ENCODE measurements at places on chromosomes 7 and 10.

DNA sequence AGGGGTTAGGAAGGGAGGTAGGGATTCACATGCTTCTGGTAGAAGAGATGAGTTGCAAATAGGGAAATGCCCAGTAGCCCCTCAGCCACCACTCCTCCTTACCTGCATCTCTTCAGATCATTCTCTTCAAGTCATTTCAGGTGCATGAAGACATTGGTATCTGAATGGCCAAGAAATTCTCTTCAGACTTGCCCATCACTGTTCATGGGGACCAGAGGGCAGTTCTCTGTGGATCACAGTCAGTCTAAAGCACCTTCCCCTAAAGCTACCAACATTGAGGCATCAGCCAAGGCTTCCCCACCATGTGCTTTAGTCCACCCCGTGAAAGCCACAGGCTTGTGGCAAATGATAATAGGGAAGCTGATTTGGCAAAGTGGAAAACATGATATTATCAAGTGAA lies 319.4 kb upstream of the ZNF32 start:
- DNase-seq, result no peak

DNA sequence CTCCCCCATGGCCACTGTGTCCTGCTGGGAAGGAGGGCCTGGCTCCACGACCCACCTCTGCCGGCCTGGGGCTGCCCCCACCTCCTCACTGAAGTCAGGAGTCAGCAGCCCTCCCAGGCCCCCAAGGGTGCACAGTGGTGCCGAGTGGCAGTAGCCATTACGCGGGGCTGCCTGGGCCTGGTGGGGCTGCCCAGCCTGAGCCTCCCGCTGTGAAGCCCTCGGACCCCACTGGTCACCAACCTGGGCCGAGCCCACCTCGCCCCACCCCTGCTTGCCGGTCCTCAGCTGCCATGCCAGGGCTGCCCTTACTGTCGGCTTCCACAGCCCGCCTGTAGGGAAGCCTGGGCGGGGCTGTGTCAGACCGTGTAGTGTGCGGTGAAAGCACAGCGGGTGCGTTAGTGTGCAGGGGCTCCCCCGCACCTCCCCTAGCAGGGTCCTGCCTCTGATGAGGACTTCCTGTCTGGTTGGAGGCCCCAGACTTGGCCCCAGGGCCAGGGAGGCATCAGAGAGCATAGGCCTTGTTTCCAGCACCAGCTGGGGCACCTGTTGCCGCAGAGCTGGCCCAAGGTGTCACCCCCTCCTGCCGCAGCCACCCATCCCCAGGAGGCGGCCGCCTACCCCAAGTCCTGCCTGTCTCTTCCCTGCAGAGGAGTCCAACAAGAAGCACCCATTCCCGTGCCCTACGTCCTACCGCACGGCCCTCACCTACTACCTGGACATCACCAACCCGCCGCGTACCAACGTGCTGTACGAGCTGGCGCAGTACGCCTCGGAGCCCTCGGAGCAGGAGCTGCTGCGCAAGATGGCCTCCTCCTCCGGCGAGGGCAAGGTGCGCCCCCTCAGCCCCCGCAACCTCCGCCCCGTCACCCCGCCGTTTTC lies 10.0 kb downstream of the TMEM120A start:
- DNase-seq, result no peak

DNA sequence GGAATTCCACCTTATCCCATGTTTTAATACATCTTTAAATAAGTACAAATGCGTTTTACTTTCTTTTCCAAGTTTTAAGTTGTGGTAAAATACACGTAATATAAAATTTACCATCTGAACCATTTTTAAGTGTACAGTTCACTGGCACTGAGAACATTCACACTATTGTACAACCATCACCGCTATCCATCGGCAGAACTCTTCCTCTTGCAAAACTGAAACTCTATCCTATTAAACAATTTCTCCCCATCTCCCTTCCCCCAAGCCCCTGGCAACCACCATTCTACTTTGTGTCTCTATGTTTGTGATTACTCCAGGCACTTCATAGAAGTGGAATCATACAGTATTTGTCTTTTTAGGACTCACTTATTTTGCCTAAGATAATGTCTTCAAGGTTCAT lies 33.8 kb downstream of the HIP1 start:
- DNase-seq, result no peak

DNA sequence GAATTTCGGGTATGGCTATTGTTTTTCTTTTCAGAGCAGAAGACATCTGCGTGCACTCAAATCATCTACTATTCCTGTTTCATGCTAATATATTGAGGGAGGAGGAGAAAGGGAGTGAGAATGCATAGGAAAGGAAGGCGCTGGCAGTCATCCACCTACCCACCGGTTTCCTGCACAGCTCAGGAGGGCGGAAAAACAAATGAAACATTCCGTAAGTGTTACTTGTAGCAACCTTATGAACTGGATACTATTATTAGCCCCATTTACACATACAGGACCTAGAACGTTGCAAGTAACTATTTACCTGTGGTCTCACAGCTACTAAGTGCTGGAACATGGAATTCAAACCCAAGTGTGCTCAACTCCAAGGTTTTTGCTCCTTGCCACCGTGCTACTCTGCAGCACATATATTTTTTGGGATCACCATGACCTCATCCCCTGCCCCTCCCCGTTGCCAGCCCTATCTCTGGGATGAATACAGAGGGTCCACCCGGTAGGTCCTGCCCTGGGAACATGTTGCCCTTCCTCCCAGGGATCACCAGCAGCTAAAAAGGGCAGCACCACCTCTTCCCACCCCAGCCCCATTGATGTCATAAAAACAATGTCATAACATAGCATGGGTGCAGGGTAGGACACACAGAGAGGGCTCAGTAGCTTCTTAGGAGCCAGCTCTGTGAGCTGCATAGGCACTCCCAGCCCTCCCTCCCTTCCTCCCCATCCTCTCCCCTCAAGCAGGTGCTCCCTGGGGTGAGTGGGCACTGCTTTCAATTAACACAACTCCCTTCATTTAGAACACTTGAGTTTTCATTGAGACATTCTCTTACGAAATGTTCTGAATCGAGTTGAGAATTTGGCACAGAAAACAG lies 16.9 kb downstream of the GFRA1 start:
- DNase-seq, result no peak

DNA sequence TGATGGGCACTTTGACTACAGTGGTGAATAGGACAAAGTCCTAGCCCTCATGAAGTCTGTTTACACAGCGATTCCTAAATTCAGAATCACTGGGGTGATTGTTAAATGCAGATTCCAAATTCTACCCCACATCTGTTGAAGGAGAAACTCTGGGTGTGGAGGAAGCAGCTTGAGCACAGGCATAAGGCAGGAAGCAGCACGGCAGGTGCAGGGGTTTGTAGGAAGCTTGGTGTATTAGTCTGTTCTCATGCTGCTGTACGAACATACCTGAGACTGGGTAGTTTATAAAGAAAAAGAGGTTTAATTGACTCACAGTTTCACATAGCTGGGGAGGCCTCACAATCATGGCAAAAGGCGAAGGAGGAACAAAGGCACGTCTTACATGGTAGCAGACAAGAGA lies 5.1 kb downstream of the AKR1E2 start:
- DNase-seq, result no peak

DNA sequence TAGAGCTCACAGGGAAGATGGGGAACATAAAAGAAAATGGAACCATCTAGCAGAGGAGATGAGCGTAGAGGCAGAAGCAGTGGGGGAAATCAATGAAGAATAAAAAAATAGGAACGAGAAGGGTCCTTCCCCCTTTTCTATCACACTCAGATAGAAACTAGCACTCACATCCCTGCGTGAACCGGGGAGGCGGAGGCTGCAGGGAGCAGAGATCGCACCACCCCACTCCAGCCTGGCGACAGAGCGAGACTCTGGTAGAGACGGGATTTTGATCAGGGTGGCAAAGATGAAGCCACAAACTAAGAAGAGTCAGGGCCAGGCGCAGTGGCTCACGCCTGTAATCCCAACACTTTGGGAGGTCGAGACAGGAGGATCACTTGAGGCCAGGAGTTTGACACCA lies 64.7 kb upstream of the ECHDC3 start:
- DNase-seq, result no peak

DNA sequence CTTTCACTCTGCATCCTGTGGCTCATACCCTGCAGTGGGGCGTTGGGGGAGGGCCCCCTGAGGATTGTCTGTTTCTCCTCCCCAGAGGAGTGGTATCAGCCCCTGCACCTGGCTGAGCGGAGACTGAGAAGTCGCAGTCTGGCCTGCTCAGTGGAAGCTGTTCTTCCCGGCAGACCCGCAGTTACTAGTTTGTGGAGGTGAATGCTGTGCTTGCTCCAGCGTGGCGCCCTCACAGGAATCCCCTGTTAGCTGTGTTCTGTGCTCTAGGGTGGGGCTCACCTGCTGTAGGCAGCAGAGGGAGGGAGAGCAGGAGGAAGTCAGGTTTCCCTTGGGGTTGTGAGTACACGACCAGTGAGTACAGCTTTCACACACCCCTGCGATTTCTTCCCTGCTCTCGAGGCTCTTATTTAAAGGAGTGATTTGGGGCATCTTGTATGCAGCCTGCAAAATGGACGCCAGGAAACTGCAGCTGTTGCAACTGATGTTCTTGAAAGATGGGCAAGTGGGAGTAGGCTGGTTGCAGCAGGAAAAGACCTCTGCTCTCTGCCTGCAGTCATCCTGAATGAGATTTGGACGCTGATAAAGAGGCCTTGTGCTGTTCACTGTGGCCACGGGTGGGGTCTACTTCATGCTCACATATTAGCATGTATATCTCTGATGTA lies 66.4 kb downstream of the HK1 start:
- no peak for DNase-seq
